ENCODE measurements at places on chromosomes 16 and 17.

GRCh38 chr17:38572669-38573365, 32.9 kb downstream of the SRCIN1 start:
- peak; percentile 71 for DNase-seq

DNA sequence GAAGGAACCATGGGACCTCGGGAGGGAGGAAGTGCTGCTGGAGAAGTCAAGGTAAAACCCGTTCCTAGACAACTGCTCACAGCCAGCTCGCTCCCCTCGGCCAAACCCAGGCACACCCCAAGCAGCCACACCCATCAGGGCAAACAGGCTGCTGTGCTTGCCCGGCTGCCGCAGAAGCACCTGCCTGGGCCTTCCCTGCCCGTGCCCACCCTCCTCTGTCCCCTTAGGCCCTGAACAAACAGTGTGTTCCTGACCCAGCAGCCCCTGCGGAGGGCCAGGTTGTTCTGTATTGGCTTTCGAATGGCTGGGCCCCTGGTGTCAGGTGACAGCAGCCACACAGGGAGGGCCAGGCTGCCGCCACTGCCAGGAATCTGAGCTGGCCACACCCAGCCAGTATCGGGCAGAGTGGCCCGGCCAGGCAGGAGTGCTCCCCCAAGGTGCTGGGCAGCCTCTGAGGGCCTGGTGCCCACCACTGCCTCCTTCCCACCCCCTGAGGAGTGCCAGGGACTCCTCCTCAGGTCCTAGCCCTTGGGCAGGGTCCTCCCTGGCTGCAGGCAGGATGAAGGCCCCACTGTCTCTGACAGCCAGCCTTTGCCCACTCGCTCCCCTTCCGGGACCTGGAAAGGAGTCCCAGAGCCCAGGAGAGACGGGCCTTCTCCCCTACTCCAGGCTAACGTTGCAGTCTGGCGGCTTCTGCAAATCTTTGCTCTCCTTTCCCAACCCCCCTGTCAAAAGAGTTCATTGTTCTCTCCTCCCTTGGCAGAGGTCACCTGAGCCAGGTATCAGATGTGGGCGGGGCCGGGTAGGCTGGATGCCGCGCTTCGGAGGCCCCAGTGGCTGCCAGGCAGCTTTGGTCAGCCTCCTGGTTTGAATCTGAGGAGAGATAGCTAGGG, 24.0 kb downstream of the LLGL2 start:
- peak; percentile 67 for DNase-seq

DNA sequence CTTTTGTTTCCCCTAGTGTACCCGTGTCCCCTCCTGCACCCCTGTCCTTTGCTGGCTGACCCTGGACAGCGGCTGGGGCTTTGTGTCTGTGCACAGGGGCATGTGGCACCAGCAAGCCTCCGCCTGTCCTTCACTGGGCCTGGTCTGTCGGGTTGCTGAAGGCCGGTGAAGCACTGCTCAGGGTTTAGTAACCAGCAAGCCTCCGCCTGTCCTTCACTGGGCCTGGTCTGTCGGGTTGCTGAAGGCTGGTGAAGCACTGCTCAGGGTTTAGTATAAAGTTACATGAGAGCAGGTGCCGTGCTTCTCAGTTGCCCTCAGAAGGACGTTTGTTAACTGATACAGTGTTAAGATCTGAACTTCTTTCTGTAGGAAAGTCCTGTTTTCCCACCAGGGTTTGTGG, 33.8 kb downstream of the DEF8 start:
- DNase-seq = no peak

GRCh38 chr16:6081320-6081976, 983.9 kb upstream of the EEF2KMT start:
- DNase-seq = no peak

GRCh38 chr17:77496831-77497577, 356.2 kb downstream of the SEC14L1 start:
- DNase-seq = no peak

DNA sequence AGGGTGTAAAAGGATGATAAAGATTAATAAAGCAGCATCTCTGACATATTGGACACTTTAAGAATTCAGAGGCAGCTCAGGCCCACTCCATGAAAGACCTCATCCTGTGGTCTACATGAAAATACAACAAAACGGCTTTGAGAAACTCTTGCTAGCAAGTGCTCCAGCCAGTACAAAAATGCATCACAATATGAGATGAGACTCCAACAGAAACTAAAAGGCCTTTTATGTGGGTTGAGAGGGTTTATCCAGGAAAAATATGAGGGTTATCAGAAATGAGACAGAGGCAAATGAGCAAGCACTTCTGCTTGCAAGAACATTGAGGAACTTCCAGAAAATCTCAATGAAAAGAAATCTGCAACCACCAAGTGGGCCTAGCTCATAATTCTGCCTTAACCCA, 65.7 kb downstream of the LITAF start:
- no peak for DNase-seq

GRCh38 chr16:62530426-62530825, 494.2 kb upstream of the CDH8 start:
- DNase-seq = no peak

DNA sequence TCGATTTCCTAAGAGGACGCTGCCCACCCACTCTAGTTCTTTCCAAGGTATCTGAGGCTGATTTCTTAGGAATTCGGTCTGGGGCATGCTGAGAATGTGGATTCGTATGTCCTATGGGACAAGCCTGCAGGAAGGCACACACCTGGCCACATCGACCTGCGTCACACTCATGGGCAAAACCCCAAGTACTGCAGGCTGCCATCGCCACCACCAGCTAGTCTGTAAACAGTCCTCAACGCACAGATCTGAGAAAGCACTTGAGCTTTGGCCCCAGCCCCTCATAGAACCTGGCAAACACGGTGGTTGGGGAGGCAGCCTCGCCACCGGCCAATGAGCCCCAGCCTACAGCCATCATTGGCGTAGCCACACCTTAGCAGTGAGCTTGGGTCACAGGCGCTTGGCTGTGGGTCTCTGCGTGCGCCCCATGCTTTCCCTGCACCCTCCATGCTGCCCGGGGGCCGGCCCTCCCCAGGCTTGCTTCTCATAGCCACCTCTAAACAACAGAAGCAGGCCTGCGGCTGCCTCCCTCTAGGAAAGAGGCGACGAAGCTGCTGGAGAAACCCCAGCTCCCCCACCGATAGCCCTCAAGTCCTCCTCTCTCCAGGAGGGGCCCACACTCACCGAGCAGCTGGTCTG, 75.1 kb downstream of the ZNF778 start:
- DNase-seq = no peak

DNA sequence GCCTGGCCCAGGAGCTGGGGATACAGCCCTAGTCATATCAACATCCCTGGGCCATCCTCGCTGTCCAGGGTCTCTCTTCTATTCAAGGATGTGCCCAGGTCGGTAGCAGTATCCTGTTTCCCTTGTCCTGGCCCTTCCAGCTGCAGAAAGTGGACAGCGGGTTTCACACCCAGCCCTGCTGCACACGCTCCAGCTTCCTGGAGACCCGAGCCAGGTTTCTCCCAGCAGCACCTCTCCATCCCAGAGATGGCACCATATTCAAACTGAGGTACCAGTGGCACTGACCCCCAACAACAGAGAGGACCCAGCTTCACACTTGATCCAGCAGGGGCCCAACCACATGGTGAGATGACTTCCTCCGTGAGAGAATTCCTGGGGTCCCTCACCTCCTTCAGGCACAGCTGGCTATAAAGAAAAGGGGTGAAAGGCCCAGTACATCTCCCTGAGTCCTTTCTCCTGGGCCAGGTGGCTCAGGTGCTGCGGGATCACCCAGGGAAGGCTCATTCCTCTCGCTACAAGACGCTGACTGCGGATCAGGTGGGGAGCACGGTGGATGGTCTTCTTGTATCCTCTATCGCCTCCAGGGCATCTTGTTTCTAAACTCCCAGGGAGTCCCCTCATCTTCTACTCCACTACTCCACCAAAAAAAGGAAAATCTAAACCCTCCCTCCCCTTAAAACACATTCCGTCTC, 1.4 kb downstream of the CUEDC1 start:
- no peak for DNase-seq

DNA sequence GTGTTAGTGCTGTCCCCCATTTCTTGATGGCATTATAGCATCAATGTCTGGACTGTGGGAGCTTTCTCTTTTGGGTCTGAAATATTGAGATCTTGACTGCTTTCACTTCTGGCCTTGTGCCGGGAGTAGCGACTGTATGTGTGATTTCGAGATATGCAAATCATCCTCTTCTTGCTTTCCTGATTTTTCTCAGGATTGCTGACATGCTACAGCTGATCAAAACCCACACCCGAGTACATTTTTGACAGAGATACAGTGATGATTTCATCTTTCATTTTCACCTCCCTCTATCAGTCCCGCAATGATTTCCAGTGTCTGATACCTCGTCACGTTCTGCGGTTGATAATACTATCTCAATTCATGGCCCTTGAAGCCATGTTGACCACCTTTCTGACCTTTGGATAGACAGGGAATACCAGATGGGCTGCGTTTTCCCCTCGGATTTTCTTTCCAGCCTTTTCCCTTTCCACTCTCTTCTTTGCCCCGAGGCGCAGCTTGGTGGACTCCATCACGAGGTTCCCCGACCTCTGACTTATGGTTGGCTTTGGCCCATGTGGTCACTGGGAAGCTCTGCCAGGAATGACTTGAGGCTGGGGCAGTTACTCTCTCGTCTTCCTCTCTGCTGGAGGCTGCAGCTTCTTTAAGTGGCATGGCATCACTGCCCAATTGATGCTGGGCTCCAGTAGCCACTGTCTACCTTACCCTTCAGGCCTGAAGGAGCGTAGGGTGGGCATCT, 184.4 kb downstream of the SNX29 start:
- DNase-seq = no peak

- no peak for DNase-seq
Measured at GRCh38 chr16:53501216-53501859, 1.7 kb downstream of the AKTIP start.

DNA sequence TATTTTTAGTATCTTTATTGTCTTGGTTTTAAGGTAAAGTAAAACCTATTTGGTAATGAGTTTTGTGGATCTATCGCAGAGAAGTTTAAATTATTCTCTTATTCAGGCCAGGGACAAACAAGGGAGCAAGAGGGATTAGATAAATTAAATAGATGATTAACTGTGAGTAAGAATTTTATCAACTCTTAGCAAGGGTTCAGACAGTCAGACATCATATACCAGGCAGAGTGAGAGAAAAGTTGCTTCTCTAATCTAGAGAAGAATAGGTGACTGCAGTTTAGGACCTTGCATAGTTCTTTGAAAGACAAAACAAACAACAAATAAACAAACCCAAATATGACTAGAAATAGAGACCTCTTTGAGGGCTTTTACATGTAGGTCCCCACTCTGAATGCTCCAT, 840.2 kb upstream of the GOT2 start:
- DNase-seq = no peak

- DNase-seq = no peak
Measured at GRCh38 chr17:55687037-55687436, 35.6 kb downstream of the TMEM100 start.

DNA sequence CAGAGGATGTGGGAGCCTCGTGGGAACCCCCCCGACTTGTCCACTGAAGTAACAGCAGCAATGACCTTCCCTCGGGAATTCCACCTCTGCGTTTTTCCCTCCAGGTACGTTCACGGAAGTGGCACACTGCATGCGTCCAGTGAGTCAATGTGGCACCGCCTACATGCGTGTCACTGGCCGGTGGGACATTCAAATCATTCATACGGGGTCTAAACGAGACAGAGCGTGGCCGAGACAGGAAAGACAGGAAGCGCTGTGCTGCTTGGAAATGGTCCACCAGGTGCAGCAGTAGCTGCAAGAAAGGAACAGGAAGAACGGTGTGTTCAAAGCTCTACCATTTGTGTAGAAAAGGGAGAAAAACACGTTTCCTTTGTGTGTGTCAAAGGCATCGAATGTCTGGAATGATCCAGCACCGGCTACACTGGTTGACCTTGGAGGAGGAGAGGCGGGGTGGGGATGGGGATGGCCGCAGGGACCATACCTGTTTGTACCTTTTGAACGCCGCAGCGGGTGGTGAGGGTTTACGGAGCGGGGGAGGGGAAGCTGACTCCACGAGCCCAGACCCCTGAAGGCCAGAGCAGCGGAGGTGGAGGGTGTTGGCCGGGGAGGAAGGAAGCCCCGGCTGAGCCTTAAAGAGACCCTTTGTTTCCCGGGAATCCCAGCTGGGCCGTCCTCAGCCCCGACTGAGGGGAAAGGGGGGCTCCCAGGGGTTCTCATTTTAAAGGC, 1.7 kb upstream of the PGAP6 start:
- no peak for DNase-seq

Measured in NCI-H2107 (cell line).